SHP77 treated with DMSO at 0.1 percent for 48 hours (cell line): ENCODE measurements at places on chromosomes 16 and 17.

DNA sequence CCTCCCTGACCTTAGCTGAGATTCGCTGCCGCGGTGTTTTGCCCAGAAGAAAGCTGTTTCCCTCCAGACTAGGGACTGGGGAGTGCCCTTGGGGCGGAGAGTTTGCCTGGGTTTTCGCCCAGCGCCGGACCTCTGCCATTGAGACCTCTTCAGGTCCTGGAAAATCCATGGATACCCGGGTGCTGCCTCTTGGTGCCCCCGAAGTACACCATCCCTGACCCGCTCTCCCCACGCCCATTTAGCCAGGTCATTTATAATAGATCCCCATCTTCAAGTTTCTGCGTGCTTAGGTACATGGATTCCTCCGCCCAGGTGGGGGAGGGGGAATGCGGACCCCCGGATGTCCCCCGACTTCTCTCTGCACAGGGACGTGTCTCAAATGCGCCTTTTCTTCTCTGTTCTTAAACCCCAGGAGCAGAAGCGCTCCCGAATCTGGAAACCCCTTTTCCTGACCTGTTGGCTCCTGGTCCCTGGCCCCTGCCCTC is 15.0 kb upstream of the CBX8 start:
- DNase-seq, result peak; percentile 54

DNA sequence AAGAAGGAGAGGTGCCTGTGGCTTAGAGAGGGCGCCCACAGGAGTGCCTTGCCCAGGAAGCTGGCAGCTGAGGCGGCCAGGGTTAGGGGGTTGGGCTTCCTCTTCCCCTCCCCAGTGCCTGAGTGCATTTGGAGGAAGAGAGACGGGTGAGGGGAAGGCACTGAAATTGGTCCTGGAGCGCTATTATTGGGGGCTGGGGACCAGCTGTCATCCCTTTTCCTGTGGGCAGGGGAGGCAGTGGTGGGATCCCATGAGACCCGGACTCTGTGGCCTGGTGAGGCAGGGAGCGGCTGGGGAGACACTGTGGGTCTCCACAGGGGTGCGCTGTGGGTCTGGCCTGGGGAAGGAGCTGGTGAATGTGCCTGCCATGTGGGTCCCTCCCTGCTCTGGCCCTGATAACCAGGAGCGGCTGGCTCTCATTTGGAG is 259.7 kb downstream of the SEC14L1 start:
- DNase-seq, result no peak

DNA sequence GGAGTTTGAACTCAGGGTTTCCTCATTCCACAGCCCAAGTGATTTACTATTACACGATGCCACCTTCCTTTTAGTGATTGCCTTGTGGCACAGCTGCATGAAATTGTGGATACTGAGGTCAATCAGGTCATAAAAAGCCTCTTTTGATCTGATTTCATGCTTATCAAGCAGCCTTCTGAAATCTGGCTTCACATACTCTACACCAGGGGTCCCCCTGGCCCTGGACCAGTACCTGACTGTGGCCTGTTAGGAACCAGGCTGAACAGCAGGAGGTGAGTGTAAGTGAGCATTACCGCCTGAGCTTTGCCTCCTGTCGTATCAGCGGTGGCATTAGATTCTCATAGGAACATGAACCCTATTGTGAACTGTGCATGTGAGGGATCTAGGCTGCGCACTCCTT is 13.8 kb downstream of the SLFN5 start:
- no peak for DNase-seq

DNA sequence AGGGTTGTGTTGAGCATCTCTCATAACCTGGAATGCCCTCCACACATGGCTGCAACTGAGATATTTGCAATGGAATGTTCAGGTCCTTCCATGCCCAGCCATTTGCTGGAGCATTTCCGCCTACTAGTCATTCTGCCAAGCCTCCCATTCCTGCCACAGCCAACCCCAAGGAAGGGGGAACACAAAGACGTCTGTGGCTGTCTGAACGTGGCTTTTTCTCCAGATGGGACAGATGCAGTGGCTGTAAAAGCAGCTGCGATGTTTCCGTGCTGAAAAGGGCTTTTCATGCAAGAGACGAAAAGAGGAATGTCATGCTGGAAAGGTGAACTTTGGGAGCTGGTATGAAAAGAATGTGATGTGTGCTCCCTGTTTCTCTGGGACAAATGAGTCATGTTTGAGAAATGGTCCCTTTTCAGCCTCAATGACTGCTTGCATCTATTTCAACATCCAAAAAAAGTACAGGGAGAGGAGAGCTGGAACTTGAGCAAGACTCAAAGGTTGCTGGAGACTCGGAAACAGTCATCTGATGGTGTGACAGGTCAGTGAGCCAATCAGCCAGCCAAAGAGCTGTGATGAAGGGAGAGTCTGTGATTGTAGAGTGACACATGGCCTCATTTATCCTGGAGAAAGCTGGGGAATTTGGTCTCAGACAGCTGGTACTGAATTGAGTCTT is 208.9 kb downstream of the SHISA9 start:
- no peak for DNase-seq

DNA sequence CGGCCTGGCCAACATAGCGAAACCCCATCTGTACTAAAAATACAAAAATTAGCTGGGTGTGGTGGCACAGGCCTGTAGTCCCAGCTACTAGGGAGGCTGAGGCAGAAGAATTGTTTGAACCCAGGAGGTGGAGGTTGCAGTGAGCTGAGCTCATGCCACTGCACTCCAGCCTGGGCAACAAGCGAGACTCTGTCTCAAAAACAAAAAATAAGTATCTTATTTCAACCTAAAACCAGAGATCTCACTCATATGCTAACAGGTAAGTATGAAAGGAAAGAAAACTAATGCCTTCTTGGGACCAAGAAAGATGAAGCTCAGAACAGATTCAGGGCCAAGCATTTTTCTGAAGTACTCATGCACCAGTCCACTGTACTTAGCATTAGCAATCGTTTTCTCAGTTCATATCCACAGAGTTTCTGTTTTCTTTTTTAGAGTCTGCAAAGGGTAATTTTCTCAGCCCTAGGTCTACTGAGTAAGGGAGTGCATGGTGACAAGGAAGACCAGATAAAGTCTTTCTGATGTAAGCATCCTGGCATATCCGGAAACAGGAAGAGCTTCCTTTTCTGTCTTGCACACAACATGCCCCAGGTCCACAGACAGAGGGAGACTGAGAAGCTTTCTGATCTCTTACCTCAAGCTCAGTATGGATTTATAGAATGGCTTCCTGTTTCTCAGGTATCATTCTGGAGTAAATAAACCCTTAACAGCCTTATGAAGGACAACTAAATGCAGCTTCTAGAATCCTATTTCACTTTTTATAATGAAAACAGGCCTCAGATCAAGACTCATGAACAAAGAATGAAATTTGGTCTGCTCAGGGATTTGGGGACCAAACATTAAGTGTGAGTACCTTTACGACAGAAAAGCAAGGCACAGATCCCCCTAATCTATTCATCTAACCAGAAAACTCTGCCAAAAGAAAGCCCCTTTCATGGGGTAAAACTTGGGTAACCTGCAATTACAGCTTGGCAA is 38.7 kb upstream of the FOXJ1 start:
- DNase-seq, result no peak

DNA sequence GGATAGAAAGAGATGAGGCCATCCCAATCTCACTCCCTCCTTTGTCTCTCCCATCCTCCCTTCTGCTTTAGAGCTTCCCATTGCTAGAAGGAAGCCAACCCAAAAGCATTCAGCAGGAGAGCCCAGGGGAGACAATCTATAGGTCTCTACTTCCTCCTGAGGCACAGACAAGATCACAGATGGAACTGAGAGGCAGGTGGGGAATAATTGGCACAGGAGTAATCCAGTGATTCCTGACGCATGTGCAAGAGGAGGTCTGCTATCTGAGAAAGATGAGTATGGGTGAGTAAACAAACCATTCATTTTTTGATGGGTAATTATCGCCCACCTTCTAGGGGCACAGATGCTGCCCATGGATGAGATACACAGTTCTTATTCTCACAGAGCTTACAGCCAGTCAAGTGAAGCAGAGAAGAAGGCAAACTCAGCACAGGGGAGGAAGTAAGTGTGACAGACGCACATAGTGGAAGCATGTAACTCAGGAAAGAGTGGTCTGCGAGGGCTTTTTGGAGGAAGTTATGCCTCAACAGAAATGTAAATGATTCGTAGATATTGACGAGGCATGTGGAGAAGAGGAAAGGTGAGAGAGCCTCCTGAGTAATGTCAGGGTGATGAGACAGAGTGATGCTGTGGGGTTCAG is 88.9 kb upstream of the HLF start:
- peak; percentile 44 for DNase-seq

- no peak for DNase-seq
These were observed 84.7 kb upstream of the CLEC3A start for GRCh38 chr16:77937473-77938149.

DNA sequence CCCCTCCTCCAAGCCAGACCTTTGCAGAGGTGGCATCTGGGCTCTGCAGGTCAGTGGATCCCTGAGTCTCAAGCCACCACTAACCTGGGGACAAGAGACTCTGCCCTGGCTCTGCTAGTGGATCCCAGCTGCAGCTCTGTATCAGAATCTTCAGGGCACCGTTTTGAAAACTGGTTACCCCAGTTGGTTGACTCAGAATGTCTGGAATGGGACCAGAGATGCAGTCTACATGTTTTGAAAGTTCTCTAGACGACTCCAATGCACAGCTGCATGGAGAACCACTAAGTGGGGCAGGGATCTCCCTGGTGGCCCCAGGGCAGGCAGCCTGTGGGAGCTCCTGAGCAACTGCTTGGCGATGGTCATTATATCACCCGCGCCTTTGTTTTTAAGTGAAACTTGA is 34.1 kb upstream of the ADORA2B start:
- no peak for DNase-seq

- no peak for DNase-seq
These were observed 820 bp downstream of the GRIN2C start for GRCh38 chr17:74858672-74859458.

DNA sequence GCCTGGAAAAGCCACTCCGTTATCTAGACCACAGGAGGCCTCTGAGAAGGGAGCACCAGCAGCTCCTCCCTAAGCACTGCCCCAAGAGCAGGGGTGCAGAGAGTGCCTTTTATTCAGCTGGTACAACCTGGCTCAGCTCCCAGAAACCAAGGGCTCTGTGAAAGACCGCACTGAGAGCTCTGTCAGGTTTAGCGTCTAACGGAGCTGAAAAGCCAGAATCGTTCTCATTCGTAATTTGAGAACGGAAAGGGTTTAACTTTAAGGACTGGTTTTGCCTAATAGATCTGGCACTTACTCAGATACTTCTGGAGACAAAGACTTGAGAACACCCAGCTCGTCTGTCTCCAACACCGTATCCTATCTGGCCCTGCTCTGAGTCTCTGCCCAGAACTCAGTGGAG is 13.5 kb downstream of the MPG start:
- DNase-seq, result no peak

DNA sequence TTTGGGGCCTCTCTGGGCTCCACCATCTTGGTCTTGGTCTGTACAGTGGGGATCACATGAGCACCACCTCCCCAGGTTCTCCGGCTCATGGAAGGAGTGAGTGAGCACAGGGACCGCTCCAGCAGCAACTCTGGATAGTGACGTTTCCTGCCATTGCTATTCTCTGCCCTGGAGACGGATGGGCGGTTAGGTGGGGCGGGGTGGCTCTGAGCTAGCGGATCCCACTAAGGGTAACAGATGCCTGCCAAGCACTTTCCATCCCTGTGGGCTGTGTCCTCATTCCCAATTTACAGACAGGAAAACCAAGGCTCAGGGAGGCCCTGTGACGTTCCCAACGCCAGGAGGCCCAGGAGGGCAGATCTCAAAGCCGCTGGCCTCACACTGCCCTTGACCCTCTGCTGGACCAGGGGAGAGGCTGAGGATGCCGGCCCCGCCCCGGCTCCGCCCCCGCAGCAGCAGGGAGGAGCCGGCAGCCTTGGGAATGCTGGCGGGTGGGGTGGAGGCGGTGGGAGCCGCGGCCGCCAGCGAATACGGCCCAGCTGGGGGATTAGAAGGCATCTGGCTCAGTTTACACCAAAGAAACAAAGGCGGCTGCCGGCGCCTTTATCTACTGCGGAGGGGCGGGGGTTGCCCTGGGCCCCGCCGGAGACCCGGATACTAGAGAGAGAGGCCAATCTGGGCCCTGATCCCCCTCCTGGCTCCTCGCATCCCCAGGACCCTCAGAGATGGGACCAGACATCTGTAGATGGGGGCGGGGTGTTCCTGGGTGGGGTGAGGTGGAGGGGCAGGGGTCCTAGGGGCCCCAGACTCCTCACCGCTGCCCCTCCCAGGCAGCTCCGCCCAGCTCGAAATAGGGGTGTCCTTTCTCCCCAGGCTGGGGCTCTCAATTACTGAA is 122.3 kb upstream of the CIBAR2 start:
- peak; percentile 22 for DNase-seq

GRCh38 chr17:74954115-74954514 is 18.4 kb downstream of the OTOP3 start:
- DNase-seq, result no peak

- no peak for DNase-seq
These were observed 540 bp downstream of the MFSD11 start for GRCh38 chr17:76738468-76738850.

DNA sequence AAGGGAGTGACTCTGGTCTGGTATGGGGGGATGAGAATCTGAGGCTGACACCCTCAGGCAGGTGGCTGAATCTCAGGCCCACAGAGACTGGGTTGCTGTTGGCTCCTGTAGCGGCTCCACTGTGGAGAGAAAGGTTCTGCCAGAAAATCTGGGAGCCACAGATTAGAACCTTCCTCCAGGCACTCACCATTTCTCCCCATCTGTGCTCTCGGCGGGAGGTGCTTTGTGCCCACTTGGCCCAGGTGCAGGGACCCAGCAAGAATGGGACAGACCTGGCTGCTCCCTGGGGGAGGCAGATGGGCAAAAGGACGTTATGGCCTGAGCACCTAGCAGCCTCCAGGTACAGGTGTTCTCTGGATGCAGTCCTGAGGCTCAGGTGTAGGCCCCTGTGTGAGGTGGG is 20.1 kb downstream of the RAB11FIP3 start:
- no peak for DNase-seq

DNA sequence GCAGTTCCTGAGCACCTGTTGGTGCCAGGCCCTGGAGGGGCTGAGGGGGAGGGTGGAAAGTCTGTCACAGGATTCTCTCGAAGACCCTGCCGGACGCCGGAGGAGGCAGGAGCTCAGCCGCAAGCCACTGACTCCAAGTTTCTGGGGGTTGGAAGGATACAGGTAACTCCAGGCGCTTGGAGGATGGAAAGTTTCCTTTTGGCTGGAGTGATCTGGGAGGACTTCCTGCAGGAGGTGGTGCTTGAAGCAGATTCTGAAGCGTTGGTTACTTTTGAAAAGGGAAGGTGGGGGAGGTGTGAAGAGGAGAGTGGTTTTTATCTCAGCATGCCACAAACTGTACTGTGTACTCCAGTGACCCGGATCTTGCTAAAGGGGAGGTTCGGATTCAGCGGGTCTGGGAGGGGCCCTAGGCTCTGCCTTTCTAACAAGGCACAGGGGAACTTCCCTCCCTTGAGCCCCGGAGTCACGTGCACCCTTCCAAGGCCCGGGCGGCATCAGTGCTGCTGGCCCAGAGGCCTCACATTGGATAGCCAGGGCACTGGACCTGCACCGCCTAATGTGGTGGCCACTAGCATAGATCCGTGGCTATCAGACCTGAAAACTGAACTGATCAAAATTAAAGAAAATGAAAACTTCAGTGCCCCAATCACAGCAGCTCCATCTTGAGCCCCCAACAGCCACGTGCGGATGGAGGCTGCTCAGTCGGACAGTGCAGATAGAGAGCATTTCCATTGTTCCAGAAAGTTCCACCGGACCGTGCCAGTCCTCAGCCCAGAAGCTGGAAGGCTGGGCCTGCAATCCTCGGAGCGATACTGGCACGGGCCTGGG is 42.2 kb upstream of the GSE1 start:
- DNase-seq, result no peak
